ENCODE measurements at places on chromosomes 2 and 18.
A peak's percentile ranks its signal among the peaks of the same experiment; 100 is the strongest.

DNA sequence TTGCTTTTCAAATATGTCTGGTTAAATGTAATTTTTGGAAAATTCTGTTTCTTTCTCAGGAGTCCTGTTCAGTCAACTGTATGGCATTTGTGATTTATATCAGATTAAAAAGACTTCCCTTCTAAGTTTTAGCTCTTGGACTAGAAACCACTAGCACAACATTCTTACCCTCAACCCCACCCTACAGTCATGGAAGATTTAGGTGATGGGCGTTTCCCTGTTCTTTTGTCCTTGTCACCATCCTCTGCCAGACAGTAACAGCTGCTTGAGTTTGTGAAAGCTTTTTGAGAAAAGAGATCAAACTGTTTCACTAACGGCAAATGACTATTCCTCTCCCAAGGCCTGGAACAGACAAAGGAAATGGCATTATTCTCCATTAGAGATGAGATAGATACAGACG is 31.8 kb downstream of the SERPINB5 start:
- DNase-seq, result no peak

DNA sequence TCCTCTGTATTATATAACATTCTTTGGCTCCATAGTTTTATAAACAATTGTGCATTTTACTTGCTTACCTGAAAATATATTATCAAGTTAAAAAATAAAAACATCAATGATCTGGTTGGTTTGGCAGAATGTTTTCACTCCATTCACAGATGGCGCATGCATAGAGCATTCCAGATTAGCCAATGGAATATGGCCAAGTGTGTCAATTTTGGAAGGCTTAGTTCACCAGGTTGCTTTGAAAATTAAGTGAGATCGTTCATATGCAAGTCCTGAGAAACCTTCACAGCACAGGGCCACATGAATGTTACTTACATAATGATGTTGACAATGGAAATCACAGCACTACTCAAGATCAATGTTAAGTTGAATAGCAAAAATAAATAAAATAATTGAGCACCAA is 335.7 kb downstream of the GRB14 start:
- DNase-seq, result no peak

- DNase-seq, result no peak
Measured at GRCh38 chr2:122831649-122832048, 1076.2 kb downstream of the TSN start.

DNA sequence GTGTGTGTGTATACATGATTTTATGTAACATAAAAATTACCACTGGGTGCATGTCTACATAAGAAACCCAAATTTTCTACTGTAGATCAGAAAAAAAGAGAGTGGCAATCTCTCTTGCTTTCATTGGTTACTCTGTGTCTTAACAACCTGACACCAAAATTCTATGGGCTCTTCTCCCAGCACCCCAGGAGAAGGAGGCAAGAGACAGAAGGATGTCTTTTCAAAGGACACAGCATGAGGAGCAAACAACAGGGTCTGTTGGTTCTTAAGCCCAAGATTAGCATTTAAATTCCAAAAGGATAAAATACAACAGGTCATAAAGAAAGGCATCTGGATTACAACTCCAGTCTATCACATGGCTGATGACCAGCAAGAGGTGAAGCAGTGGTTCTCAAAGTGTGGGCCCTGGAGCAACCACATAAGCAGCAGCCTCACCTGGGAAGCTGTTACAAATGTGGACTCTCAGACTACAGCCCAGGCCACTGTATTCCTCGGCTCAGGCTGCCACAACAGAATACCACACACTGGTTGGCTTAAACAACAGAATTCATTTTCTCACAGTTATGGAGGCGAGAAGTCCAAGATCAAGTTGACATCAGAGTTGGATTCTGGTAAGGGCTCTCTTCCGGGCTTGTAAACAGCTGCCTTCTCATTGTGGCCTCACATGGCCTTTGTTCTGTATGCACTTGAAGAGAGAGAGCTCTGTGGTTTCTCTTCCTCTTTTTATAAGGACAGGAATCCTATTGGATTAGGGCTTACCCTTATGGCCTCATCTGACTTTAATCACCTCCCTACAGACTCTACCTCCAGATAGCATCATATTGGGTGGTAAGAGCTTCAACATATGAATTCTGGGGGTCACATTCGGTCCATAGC is 79.8 kb upstream of the RNF152 start:
- DNase-seq, result peak; percentile 73

DNA sequence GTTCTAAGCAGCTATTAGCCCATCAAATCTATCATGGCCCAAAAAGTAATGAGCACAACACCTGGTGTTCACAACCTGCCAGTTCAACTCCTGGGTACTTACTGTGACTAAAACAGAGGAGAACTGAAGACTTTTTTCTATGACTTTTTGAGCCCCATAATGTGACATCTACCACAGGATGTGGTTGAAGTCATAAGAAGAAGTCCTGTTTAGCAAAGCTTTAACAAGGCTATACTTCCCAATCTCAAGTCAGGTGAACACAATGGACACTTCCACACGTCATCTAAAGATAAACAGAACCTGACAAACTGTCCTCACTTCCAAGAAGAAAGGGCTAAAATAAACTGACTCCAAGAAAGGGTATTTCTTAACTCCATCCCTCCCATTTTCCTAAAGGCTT is 138.8 kb downstream of the ATAD2B start:
- DNase-seq, result peak; percentile 46

DNA sequence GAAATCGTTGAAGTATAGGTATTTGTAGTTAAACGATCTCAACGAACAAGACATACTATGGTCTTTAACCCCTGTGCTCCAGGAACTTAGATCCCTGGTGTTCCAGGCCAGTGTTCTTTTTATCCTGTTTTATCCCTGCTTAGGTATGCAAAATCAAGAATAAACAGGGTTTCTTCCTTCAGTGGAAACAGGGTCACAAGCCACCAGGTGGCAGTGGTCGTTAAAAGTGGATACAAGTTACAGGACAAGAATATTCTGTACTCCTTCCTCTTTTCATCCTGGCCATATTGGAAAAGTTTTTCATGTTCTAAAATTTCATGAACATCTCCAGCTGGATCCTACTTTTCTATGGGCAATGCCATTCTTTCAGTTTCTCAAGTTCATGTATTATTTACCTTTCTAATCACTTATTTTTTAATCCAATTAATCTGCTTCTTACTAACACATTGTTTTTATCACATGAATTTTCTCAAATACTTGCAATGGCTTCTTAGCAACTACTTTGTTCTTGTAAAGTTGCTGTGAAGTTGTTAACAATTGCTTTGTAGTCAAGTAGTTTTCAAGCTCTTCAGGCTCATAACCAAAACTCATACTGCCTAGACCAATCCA is 16.4 kb upstream of the HNMT start:
- DNase-seq, result peak; percentile 76

- no peak for DNase-seq
Measured at GRCh38 chr2:118519511-118519910, 327.9 kb downstream of the EN1 start.

DNA sequence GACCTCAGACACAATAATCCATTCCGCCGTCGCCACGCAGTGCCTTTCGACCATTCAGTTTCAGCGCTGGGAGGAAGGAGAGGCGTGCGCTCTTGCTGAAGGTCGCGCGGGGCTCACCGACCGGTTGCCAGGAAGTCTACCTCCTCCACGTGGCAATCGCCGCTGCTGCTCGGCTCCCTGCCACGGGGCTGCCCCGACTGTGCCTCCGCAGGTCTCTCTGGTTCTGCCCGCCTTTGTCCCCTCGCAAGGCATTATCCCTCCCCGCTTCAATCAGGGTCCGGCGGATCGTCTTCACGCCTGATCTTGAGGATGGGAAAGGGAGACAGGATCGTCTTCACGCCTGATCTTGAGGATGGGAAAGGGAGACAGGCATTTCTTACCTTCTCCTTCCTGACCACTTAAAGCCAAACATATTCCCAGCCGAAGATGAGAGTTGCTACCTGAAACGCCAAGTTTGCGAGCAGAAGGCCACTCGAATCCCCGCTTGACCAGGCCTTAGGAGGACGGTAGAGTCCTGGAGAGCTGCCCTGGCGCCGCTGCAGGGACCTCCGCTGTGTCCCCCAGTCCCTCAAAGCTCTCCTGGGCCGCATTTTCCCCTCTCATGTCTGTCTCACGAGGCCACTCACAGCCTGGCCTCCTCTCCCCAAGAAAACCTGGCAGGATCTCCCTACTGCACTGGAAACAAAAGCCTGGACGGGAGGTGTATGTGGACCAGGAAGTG is 4.3 kb upstream of the GPR45 start:
- DNase-seq, result no peak

DNA sequence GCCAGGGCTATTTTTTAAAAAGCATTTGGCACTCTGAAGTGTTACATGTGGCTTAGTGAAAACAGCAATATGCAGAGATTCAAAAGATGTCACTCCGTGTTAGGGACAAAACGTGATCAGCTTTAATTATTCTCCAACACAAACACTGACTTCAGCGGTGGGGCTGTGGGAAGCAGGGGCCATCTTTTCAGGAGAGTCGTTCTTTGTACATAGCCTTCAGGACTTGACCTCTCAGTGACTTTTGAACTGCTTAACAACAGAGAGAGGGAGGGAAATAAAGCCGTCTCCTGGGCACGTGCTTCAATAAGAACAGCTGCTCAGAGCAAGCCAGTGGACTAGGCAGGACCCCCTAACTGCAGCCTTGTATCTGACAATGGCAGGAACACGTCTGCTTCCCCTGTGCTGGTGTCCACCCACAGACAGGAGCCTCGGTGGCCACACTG is 95.0 kb upstream of the HDAC4 start:
- DNase-seq, result no peak

- DNase-seq, result no peak
Measured at GRCh38 chr2:197369933-197370320, 59.3 kb upstream of the ANKRD44 start.

- no peak for DNase-seq
Measured at GRCh38 chr2:30566631-30567030, 119.6 kb downstream of the LCLAT1 start.

DNA sequence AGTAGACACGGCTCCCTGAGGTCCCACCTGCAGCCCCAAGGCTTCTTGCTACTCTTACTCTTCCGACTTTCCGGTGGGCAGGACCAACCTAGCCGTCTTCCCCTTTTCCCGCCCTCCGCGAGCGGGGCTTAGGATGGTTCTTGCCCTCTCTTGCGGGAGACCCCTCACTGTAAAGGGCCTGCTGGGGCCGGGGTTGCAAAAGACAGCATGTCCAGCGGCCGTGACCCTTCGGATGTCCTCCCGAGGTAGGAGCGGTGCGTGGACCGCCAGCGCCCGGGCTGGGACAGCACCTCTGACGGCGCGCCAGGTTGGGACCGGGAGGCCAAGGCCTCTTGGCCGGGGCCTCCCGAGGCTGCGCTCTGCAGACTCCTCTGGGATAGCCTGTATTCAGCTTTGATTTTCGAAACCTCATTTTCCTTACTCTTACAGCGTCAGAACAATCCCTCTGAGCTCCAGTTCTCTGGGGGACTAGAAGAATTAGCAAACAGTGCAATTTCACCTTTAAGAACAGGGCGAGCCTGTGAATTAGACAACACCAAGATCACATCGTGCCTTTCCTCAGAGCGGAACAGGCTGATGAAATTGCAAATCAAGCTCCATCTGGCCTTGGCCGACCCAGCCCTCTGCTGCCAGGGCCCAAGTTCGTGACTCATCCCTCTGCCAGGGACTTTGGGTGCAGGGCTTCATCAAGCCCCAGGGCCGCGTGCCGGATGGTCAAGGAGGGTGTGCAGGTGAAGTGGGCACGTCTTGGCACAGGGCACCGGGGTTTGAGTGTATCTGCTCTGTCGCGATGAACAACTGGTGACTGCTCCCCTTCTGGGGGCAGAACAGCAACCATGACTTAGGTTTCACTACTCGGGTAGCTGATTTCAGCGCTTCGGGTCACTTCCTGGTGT is 777 bp downstream of the MOCOS start:
- no peak for DNase-seq

- DNase-seq, result no peak
Measured at GRCh38 chr2:207331674-207332073, 165.9 kb upstream of the KLF7 start.

GRCh38 chr18:11728249-11728648 is 39.2 kb downstream of the GNAL start:
- DNase-seq, result peak; percentile 56

DNA sequence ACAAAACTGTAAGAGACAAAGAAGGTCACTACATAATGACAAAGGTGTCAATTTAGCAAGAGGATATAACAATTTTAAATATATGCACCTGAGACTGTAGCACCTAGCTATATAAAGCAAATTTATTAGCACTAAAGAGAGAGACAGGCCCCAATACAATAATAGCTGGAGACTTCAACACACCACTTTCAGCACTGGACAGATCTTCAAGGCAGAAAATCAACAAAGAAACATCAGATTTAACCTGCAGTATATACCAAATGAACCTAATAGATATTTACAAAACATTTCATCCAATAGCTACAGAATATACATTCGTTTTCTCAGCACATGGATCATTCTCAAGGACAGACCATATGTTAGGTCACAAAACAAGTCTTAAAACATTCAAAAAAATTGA is 14.7 kb downstream of the MC2R start:
- DNase-seq, result no peak

- peak; percentile 42 for DNase-seq
Measured at GRCh38 chr2:21395366-21395765, 271.6 kb downstream of the TDRD15 start.

DNA sequence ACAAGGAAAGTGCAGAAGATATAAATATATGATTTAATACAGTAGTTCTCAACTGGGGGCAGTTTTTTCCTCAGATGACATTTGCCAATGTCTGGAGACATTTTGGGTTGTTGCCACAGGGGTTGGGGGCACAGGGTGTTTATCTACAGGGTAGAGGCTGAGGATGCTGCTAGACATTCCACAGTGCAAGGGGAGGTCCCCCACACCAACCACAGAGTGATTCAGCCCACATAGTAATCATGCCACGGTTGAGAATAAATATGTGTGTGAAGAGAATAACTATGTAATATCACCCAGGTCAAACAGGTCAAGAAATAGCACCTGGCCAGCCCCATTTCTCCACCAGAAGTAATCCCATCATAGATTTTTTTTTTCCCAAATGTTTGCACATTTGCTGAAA is 17.9 kb downstream of the DYSF start:
- no peak for DNase-seq

GRCh38 chr18:1408376-1408775 is 503.7 kb downstream of the ADCYAP1 start:
- no peak for DNase-seq

DNA sequence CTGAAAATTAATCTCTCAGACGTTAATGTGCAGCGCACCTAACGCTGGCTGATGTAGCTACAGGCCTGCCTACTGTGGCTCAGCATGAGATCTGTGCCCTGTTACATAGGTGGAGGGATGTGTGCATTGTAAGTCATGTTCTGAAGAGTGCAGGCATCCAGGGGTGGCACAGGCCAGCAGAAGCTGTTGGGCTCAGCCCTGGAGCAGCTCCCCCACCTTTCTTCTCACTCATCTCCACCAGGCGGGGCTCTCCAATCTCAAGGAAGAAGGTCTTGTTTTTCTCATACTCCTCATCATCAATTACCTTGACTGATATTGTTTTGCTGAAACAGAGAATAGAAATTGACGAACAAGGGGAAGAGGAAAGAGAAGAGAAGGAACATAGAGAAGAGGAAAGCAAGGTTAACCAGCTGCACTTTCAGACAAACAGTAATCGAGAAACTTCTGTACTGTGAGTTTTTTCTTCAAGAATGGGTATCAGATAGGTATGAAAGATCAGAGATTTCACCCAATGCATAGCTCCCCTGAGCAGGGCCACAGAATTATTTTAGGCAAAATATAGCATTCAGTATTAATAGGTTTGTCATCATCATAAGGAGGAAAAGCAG is 273.6 kb downstream of the SLC8A1 start:
- peak; percentile 50 for DNase-seq

GRCh38 chr2:122063716-122064115 is 308.3 kb downstream of the TSN start:
- no peak for DNase-seq

- DNase-seq, result no peak
Measured at GRCh38 chr2:75327334-75327733, 128.0 kb upstream of the TACR1 start.

- peak; percentile 56 for DNase-seq
Measured at GRCh38 chr2:200756618-200757321, 54.9 kb upstream of the BZW1 start.
